ENCODE measurements at places on chromosomes 7 and 10.

DNA sequence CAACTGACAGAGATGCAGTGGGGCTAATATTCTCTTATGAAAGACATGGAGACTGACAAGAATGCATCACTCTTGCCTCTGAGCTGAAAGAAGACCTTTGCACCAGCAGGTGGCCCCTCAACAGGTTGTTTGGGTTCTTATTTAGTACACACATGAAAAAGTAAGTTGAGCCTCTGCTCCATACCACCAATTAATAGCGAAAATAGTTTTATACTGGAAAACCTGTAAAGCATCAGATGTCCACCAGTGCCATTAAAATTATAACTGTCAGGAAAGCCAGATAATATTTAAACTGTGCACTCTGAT, 26.3 kb upstream of the FAM13C start:
- H3K4me1 ChIP-seq = no peaks in the 10 kb centered on the region
- no peak overlapping the region for H3K4me3 ChIP-seq
- no peaks in the 10 kb centered on the region for H3K27me3 ChIP-seq
- DNase-seq = no peak

GRCh38 chr10:118805146-118805545, 50.4 kb upstream of the CACUL1 start:
- H3K4me3 ChIP-seq = no peak overlapping the region

DNA sequence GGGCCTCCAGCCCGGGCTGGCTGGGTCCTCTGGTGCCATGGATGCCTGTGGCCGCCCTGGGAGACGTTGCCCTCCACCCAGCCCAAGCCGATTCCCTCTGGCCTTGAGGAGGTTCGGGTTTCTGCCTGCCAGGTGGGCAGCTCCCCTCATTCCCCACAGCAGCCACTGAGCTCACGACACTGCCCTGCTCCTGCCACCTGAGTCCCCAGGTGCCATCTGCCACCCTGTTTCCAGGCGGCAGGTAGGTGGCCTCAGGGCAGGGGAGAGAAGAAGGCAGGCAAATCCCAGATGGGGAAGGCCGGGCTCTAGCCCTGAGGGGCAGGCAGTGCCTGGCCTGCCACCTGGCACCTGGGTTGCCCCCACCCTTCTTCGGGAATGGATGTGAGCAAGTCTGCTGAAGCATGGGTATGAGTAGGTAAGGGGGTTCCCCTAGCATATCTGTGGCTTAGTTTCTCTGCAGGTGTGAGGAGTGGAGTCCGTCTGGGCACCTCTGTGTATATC, 92.2 kb upstream of the PPIF start:
- no peak overlapping the region for H3K27ac ChIP-seq
- H3K4me1 ChIP-seq = peaks cover 13% of the 10 kb centered on the region
- H3K36me3 ChIP-seq = peaks cover 2% of the 10 kb centered on the region

DNA sequence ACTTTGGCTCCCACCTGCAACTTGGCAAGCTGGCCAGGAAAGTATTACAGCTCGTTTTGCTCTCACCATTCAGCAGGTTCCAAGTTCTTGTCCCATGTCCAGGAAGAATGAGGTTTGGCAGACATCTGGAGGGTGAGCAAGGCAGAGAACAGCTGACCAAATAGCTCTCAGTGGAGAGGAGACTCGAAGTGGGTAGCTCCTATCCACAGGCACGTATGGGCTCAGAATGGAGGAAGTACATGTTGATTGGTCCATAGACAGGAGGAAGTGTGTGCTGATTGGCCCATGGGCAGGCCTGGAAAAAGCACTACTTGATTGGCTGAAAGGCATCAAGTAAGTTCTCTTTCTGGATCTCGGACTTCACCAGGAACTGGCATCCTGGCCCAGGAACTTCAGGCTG, 3.0 kb upstream of the NCAPG2 start:
- H3K27ac ChIP-seq = no peak overlapping the region
- peaks cover 32% of the 10 kb centered on the region for H3K4me1 ChIP-seq
- H3K4me3 ChIP-seq = no peak overlapping the region
- H3K27me3 ChIP-seq = peaks cover 3% of the 10 kb centered on the region
- DNase-seq = no peak
- peaks cover 20% of the 10 kb centered on the region for H3K36me3 ChIP-seq

- DNase-seq = no peak
- no peaks in the 10 kb centered on the region for H3K27me3 ChIP-seq
- H3K27ac ChIP-seq = no peak overlapping the region
- H3K4me1 ChIP-seq = no peaks in the 10 kb centered on the region
- no peaks in the 10 kb centered on the region for H3K36me3 ChIP-seq
Observed at GRCh38 chr10:125627646-125628045, 55.3 kb downstream of the TEX36 start.

DNA sequence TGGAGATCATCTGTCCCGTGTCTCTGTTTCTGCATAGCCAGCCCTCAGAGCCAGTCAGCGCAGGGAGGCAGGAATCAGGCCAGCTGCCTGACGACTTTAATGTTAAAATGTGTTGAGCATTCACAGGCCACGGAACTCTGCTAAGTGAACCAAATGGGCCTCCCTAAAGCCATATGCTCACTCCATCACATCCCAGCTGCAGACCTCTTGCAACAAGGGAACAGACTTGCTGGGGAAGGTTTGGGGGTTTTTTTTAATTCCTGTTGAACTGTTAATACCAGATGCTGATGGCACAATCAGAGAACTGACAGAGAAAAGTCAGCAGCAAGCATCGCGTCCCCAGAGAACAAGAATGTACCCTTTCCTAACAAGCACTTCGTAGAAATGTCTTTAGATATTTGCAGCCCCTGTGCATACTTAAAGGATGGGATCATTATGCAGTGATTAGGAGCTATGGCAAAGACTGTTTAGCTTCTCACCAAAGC, 900.4 kb upstream of the AUTS2 start:
- no peak overlapping the region for H3K27ac ChIP-seq
- DNase-seq = no peak
- H3K4me3 ChIP-seq = no peak overlapping the region

GRCh38 chr7:155198901-155199845, 98.5 kb upstream of the INSIG1 start:
- H3K27me3 ChIP-seq = no peaks in the 10 kb centered on the region
- H3K36me3 ChIP-seq = peaks cover 1% of the 10 kb centered on the region
- no peak for DNase-seq
- H3K4me3 ChIP-seq = no peak overlapping the region

GRCh38 chr7:31077484-31078362, 25.6 kb downstream of the ADCYAP1R1 start:
- no peaks in the 10 kb centered on the region for H3K36me3 ChIP-seq
- peaks cover 25% of the 10 kb centered on the region for H3K27me3 ChIP-seq
- no peak overlapping the region for H3K27ac ChIP-seq
- DNase-seq = no peak
- H3K4me1 ChIP-seq = no peaks in the 10 kb centered on the region

GRCh38 chr10:90141791-90142190, 440.4 kb downstream of the KIF20B start:
- H3K4me3 ChIP-seq = no peak overlapping the region
- no peak overlapping the region for H3K27ac ChIP-seq
- H3K36me3 ChIP-seq = no peaks in the 10 kb centered on the region
- H3K4me1 ChIP-seq = no peaks in the 10 kb centered on the region
- no peak for DNase-seq
